ENCODE measurements at places on chromosomes 7 and 10.
A peak's percentile ranks its signal among the peaks of the same experiment; 100 is the strongest.

- no peak for ATAC-seq
These were observed 30.1 kb downstream of the NEUROD6 start for GRCh38 chr7:31310321-31310935.

DNA sequence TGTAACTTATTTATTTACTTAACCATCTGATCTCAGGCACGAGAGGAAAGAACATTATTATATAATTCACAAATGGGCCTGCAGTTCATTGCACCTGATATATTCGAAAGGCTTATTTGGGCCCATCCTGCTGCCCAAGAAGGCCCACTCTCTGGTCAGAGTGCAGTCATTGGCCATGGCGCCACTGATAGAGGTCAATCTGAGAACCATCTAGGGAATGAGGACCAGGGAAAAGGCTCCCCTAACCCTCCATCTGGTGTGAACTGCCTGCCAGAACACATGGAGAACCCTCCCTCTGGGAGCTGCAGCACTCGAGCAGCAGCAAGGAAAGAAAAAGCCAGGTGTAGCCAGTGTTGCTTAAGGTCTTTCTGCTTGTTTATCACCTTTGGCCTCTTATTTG lies 136.6 kb downstream of the REEP3 start:
- no peak for ATAC-seq

DNA sequence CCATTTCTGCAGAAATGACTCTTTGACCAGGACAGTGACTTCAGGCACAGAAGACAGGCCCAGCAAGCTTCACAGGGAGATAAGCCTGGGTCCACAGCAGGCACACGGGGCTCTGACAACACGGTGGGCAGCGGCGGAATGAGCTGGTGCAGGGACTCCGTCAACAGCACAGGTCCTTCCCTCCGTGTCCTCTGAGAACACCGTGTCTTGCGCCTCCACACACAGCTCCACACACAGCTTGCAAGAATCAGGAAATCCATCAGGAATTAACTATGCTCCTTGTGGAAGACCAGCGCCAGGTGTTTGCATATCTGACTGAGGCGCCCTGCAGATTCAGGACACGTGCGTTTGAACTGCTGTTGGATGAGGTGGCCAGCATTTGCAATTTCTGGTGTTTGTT lies 39.6 kb downstream of the TCERG1L start:
- no peak for ATAC-seq

DNA sequence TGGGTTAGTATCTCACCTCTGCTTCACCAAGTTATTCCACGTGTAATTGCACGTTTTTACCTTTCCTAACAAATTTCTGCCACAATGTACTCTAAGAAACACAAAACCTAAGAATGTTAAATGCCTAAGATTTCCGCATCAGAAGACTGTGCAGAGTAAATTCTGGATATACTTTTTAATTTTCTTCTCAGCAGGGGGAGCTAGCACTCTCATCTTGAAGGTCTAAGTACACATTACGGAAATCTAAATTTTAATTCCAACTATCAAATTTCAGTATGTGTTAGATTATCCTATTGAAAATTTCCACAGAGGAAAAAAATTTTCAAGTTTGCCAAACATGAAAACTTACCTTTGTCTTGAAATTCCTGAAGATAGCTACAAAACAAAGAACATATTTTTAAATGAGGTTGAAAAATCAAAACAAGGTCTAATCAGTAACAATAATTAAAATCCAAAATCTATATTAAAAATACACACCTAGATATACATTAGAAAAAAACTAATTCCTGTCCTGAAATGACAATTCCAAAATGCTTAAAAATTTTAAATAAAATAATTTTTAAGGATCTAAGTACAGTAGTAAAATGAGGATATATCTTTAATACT lies 10.5 kb downstream of the SKAP2 start:
- ATAC-seq, result no peak

GRCh38 chr10:8640301-8640700 lies 585.8 kb downstream of the GATA3 start:
- no peak for ATAC-seq

DNA sequence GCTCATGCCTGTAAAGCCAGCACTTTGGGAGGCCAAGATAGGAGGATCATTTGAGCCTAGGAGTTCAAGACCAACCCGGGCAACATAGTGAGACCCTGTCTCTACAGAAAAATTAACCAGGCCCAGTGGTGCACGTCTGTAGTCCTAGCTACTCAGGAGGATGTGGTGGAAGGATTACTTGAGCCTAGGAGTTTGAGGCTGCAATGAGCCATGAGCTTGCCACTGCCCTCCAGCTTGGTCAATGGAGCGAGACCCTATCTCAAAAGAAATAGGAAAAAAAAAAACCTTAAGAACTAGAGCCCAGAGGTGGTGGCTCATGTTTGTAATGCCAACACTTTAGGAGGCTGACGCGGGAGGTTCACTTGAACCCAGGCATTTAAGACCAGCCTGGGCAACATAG lies 2.2 kb downstream of the STRA8 start:
- no peak for ATAC-seq

- no peak for ATAC-seq
These were observed 962.8 kb upstream of the POT1 start for GRCh38 chr7:125892434-125892833.

- ATAC-seq, result no peak
These were observed 28.4 kb upstream of the SEMA3E start for GRCh38 chr7:83677180-83677866.

- ATAC-seq, result no peak
These were observed 393.8 kb upstream of the PRKCQ start for GRCh38 chr10:6973899-6974298.

DNA sequence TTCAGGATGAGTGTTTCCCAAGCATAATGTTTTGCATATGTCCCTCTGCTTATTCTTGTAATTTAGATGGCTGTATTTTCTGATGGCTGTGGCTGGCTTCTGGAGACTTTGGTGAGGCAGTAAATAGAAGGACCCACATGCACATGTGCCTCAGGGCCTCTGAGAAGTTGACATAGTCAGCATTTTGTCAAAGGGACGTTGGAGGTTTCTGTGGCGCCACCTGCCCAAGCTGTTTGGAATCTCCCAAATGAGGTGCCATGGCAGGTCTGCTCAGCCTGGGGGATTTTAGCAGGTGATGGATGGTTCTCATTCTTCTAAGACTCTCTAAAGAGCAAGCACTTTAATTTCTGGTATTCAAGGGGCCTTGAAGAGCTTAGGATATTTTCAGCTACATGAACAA lies 29.8 kb downstream of the C10orf120 start:
- ATAC-seq, result no peak

- ATAC-seq, result no peak
These were observed 98.9 kb downstream of the MKX start for GRCh38 chr10:27646604-27647175.

DNA sequence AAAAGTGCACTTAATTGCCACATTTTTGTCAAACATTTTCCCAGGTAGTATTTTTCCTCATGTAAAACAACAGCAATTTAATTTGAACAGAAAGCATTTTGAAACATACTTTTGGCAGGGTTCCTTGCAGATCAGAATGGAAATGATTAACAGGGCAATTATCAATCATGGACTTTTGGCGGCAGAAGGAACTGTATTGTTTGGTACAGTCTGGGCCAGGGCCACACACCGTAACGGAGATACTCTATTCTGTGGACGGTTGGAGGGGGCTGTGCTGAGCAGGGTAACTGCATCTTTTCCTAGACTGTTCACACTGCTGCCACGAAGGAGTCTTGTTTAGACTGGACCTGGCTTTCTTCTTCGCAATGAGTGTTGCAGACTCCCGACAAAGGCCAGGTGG lies 62.3 kb downstream of the EGFR start:
- peak; percentile 52 for ATAC-seq

GRCh38 chr10:96287392-96288105 lies 16.2 kb upstream of the BLNK start:
- ATAC-seq, result peak; percentile 89

GRCh38 chr10:53403688-53404087 lies 631.1 kb upstream of the MBL2 start:
- peak; percentile 32 for ATAC-seq

- ATAC-seq, result no peak
These were observed 212.0 kb downstream of the CAMK1D start for GRCh38 chr10:12561307-12561706.

DNA sequence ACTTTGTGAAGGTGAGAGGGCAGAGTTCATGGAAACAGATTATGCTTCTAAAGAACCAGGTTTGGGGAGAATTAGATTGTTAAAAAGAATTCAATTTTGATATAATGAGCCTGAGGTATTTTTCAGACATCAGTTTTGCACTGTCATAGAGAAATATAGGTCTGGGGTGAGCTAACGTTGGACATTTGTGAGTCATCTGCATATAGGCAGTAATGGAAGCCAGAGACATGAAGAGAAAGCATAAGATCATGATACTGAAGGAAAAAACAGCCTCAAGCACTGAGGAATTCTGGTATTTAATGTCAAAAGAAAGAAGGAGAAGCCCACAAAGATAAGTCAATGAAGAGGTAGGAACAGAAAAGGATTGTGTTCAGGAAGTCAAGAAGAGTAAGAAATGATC lies 32.4 kb upstream of the COL1A2 start:
- no peak for ATAC-seq

GRCh38 chr7:116969371-116969902 lies 16.1 kb downstream of the ST7 start:
- no peak for ATAC-seq

- no peak for ATAC-seq
These were observed 19.9 kb downstream of the ANTXRL start for GRCh38 chr10:46306516-46307184.

GRCh38 chr7:110800984-110801383 lies 289.9 kb upstream of the LRRN3 start:
- ATAC-seq, result no peak

DNA sequence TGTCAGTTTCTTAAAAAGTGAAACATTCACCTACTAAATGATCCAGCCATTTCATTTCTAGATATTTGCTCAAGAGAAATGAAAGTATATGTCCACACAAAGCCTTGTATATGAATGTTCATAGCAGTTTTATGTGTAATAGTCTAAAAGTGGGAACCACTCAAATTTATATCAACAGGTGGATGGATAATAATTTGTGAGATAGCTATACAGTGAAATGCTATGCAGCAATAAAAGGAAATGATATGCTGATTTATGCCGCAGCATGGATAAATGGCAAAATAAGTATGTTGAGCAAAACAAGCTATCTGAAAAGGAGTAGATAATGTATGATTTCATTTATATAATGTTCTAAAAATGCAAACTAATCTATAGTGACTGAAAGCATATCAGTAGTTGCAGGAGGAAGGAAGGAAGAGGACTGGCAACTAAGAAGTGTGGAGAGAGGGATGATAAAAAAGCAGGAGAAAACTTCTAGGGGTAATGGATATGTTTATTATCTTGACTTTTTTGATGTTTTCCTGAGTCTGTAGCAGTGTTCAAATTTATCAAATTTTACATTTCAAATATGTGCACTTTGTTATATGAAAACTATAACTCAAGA lies 80.6 kb downstream of the ABCB5 start:
- no peak for ATAC-seq

GRCh38 chr10:10589540-10590303 lies 427.9 kb upstream of the CELF2 start:
- no peak for ATAC-seq

DNA sequence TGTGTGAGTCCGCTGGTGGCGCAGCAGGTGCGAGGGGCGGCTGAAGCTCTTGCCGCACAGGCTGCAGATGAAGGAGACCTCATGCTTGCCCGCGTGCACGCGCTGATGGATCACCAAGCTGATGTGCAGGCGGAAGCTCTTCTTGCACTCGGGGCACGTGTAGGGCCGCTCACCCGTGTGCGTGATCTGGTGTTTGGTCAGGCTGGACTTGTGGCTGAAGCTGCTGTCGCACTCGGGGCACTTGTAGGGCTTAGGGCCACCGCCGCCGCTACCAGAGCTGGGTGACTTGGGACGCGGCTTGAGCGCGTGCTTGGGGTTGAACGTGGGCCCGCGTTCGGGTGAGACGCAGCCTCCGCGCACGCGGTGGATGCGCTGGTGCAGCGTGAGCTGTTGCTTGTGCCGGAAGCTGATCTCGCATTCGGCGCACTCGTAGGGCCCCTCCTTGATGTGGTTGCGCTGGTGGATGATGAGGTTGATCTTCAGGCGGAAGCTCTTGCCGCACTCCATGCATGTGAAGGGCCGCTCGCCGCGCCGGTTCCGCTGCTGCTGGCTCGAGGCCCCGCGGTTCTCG lies 28.7 kb downstream of the ZNF777 start:
- ATAC-seq, result peak; percentile 34

- no peak for ATAC-seq
These were observed 2.2 kb upstream of the MBLAC1 start for GRCh38 chr7:100124301-100125230.

- ATAC-seq, result no peak
These were observed 402.9 kb downstream of the MAGI2 start for GRCh38 chr7:79050603-79051002.
